ENCODE measurements at places on chromosomes 7 and 10. TPM values are rescaled to one million over a fixed set of nuclear protein-coding genes. Genes with fewer than 3 reads are reported as not detected.

The AIFM2 gene
- 4.7 TPM for total RNA-seq

DNA sequence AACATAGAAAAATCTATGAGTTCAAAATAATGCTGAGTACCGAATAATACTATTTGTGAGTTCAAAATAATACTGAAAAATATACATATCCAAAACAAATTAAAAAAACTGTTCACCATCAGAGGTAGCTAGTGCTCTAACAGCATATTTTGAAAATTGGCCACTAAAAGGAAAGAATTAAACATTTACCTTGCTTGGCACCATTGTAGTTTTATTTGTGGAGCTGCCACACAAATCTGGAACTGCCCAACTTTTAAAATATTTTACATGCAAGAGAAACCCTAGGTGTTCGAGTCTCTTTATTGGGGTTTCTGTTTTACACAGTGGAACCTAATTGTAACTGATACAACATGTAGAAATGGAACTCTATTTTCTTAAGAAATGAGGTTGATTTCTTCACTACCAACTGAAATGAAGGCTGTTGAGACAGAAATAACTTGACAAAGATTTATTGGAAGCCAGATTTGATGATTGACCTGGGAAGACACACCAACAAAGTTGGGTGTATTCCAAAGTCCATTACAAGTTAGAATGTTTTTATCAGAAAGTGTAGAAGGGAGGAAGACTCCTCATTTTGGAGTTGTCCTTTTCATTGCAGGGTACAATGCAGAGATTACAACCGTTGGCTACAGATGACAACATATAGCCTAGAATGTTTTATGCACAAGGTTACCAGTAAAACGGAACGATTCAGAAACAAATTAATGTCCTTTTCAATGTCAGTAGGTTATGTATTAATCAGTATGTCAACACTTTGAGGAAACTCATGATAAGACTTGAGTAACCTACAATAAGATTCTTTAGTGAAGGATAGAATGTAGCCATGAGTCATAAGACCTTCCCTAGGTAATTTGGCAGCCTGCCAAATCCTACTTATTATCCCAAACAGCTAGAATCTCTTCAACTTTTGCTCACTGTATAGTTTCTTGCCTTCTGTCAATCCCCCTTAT is 73.8 kb upstream of the PAPSS2 start:
- peaks cover 5% of the 10 kb centered on the region for H3K27me3 ChIP-seq
- no peaks in the 10 kb centered on the region for H3K36me3 ChIP-seq
- H3K27ac ChIP-seq = no peak overlapping the region
- no peaks in the 10 kb centered on the region for H3K4me1 ChIP-seq
- DNase-seq = no peak

The GRB10 gene
- 1.0 TPM for total RNA-seq

The DLG5 gene
- total RNA-seq = 0.30 TPM

DNA sequence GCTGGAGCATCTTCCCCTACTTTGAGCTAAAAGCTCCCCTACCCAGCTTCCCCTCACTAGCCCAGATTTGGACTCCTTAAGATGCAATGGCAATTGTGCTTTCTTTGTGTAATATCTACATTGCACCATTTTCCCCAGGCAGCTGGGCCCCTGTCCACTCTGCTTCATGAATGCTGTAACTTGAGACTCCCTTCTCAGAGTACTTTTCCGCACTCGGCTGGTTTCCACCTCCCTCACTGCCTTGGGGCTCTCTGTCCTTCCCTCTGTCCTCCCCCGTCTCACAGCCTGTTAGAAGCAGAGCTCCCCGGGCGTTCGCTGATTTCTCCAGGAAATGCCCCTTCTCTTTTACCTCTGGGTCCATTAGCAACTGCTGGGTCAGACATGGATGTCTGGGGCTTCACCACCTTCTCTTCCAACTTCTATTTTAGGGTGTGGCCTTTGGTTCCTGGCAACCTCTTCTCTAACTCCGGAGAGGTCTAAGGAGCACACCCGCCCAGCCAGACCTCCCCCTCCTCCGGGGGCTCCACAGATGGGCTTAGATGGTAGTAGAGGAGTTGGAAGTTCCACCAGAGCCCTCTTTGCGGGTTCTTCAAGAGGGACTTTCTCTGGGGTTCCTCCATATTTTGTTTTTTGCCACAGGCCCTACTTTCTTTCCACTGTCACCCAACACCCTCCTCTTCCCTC is 2.9 kb upstream of the TMEM72 start:
- H3K36me3 ChIP-seq = no peaks in the 10 kb centered on the region
- DNase-seq = no peak
- peaks cover 5% of the 10 kb centered on the region for H3K4me1 ChIP-seq
- no peak overlapping the region for H3K4me3 ChIP-seq
- peaks cover 4% of the 10 kb centered on the region for H3K27me3 ChIP-seq
- H3K27ac ChIP-seq = no peak overlapping the region

- no peak overlapping the region for H3K27ac ChIP-seq
- H3K4me3 ChIP-seq = no peak overlapping the region
- H3K4me1 ChIP-seq = no peaks in the 10 kb centered on the region
- no peaks in the 10 kb centered on the region for H3K36me3 ChIP-seq
Measured at GRCh38 chr10:128540781-128541761, 414.8 kb upstream of the MKI67 start.

The CHAT gene
- total RNA-seq = not detected

The FGFBP3 gene
- total RNA-seq = 9.4 TPM

DNA sequence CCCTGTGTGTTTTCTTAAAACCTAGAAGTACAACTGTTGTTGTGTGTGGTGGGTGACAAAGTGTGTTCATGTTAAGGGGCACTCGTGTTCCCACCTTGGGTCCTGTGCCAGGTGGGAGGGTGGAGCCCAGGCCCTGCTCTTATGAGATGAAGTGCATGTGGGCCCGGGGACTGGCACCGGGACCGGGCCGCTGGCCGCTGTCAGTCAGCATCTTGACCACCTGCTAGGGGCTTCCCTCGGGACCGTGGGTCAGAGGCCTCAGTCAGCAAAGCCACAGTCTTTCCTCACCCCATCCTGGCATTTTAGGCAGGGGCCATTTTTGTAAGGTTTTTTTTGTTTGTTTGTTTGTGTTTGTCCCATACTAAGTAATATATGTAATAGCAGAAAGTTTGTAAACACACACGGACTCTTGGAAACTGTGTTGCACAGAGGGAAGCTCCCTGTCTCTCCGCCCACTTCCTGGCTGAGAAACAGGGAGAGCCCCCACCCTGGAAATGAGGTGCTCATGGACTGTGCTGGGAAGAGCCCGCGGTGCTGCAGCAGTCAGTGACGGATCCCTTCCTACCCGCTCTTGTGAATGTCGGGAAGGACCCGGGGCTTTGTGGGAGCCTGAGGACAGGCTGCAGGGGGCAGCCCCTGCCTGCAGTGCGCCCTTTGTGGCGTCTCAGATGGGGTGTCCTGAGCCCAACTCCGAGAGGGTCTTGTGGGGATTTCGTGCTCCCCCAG is 13.4 kb downstream of the AGAP3 start:
- no peak overlapping the region for H3K27ac ChIP-seq
- no peaks in the 10 kb centered on the region for H3K36me3 ChIP-seq
- no peak for DNase-seq
- peaks cover 7% of the 10 kb centered on the region for H3K4me1 ChIP-seq

DNA sequence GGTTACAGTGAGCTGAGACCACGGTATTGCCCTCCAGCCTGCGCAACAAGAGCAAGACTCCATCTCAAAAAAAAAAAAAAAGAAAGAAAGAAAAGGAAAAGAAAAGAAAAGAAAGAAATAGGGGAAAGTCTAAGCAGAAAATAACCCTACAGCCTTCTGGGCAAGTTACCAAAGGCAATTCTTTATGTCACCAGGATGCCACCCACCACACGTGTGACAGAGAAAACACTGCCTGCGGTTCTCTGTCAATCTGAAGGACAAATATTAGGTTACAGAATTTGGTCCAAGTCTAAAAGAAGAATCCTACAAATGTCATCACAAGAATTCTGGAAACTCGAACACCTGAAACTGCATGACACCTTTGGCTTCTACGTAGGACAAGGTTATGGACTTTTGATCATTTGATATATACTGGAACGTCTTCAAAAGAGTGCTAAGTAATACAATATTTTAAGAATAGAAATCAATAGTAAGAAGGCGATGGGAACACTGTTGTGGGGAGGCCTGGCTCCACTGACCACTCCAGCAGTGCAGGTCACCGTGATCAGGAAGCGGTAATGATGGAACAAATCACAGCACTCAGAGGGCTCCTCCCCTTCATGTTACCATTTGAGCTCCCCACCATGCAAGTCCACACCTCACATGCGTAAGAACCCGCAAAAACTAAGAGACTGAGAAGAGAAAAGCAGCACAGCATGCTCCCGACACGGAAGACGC is 75.8 kb downstream of the MAD1L1 start:
- no peak overlapping the region for H3K4me3 ChIP-seq
- no peak overlapping the region for H3K27ac ChIP-seq
- peaks cover 4% of the 10 kb centered on the region for H3K36me3 ChIP-seq
- peaks cover 5% of the 10 kb centered on the region for H3K4me1 ChIP-seq
- H3K27me3 ChIP-seq = no peaks in the 10 kb centered on the region

DNA sequence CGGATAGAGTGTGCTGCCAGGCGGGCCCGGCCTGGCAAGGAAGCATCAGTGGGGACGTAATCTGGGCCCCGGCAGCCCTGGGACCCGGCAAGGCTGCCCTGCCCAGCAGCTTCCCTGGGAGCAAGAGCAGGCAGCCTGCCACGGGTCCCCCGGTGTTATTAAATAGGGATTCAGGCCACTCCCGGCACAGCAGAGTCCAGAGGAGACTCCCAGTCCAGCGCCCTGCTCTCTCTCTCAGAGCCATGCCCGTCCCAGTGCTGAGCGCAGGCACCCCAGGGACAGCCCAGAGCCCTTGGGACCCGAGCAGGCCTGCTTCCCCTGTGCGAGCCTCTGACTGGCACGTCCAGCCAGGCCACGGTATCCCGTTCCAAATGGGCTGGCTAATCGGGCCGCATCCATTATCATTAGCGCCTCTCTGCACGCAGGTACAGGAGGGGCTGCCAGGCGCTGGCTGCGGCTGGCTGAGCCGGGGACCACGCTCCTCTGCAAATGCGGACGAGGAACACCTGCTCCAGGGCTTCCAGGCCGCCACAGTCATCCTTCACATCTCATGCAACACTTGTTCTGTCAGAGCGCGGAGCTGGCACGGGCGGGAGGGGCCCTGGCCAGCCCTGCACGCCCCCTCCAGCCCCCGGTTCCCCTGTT is 344.2 kb upstream of the MKI67 start:
- no peak overlapping the region for H3K4me3 ChIP-seq
- peaks cover 17% of the 10 kb centered on the region for H3K27me3 ChIP-seq
- no peaks in the 10 kb centered on the region for H3K36me3 ChIP-seq
- no peak overlapping the region for H3K27ac ChIP-seq

DNA sequence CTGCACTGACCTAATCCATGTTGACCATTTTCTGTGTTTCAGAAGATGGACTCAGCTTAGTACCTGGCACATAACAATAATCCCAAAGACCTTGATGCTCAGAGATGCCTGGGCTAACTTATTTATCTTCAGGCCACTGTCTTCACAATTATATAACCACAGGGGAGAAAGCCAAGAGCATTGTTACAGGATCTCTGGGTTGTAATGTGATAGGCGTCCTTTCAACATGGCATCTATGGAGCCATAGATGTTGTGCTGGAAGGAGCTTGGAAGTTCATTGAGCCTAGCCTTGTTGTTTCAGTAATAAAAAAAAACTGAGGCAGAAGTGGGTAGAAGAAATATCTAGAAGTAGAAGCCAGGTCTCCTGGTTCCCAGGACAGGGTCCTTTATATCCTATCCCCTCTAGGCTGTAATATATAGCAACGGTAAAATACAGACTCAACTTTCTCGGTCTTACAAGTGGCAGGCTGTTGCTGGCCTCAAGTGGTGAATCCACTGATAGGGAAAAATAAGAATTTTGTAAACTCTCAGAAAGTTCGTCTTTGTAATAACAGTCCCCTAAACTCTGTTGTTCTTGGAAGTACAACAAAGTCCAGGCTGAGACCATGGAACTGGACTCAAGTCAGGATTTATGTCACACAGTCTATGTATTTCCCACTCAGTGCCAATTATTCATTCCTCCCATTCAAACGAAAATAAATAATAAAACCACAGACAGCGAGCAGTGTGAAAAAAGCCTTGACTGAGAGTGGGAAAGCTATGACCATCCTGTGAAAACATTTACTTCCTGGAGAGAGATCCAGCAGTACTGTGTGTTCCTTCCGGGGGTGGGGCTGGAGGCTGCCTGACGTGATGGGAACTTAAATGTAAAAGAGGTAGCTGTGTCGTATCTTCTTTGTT is 277.6 kb downstream of the REEP3 start:
- peaks cover 7% of the 10 kb centered on the region for H3K4me1 ChIP-seq
- no peak for DNase-seq
- peak overlapping the region; percentile 15 for H3K27ac ChIP-seq
- H3K27me3 ChIP-seq = no peaks in the 10 kb centered on the region

The FANK1 gene
- total RNA-seq = 0.52 TPM

- no peaks in the 10 kb centered on the region for H3K27me3 ChIP-seq
- no peaks in the 10 kb centered on the region for H3K4me1 ChIP-seq
- no peaks in the 10 kb centered on the region for H3K36me3 ChIP-seq
- H3K4me3 ChIP-seq = no peak overlapping the region
- H3K27ac ChIP-seq = no peak overlapping the region
- DNase-seq = no peak
Measured at GRCh38 chr7:42315631-42316030, 78.6 kb upstream of the GLI3 start.

DNA sequence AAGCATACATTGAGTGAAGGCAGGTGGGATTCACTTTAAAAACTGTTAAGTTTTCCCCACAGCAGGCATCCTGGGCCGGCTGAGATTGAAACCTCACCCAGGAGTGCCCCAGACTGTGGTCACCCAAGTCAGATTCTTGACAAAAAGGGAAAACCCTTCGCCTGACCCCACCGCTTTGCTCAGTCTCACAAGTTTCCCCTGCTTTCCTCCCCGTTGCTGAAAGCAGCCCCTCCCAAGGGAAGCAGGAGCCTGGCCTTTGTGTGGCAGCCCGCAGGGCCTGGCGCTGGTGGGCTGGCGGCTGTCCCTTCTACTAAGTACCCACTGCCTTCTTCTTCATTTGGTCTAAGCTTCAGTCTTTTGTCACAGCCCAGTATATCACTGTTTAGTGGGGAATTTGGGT is 16.0 kb downstream of the RNF32 start:
- no peaks in the 10 kb centered on the region for H3K36me3 ChIP-seq
- H3K4me1 ChIP-seq = no peaks in the 10 kb centered on the region
- no peak overlapping the region for H3K4me3 ChIP-seq
- H3K27ac ChIP-seq = no peak overlapping the region
- H3K27me3 ChIP-seq = peaks cover 4% of the 10 kb centered on the region

DNA sequence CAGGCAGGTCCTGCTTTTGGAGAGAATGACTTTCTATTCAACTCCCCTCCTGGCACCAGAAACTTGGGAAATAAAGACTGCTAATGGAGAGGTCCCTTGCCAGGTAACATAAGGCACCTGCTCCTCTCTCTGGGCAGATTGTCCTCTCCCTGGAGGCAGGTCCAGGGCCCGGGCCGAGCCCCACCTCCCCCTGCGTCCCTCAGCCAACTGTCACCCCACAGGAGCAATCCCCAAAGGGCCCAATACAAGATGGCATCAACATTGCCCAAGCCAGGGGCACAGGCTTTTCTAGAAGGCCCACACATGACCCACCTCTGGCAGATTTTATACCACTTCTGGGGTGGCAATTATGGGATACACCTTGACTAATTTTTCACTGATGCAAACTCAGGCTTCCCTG is 145.2 kb downstream of the HERPUD2 start:
- H3K27me3 ChIP-seq = peaks cover 2% of the 10 kb centered on the region
- H3K4me1 ChIP-seq = no peaks in the 10 kb centered on the region
- H3K36me3 ChIP-seq = no peaks in the 10 kb centered on the region
- H3K27ac ChIP-seq = no peak overlapping the region
- no peak for DNase-seq
- H3K4me3 ChIP-seq = no peak overlapping the region

Data from naive thymus-derived CD8-positive, alpha-beta T cell (primary cell).